ENCODE measurements at places on chromosomes 11 and 22. TPM values are rescaled to one million over a fixed set of nuclear protein-coding genes. Genes with fewer than 3 reads are reported as not detected.

DNA sequence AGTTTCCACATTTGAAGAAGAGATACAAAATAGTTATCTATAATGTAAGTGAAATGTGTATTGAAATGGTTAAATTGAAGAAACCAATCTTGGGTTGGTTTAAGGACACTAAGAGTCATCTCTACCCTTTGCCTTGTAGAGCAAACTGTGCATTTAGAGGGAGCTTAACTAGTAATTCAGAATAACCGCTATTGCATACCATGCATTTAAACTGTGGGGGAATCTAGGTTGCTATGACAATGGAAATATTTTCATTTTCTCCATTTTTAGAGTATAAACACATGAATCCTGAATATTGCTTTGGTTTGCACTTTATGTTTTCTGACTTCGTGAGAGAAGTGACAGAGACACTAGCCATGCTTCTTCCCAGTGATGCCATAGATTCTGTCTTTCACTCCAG lies 39.7 kb downstream of the FAT3 start:
- no peak for DNase-seq
- H3K27me3 ChIP-seq: no peaks in the 10 kb centered on the region
- no peak overlapping the region for H3K4me3 ChIP-seq
- no peak overlapping the region for H3K27ac ChIP-seq

The OR4B1 gene
- not detected for total RNA-seq

GRCh38 chr22:31122532-31123291 lies at the start of gene INPP5J:
Gene INPP5J (plus strand): TSS chr22:31122966. CDS start chr22:31123015, 49 bp downstream.
- H3K27me3 ChIP-seq: no peaks in the 10 kb centered on the region
- H3K36me3 ChIP-seq: no peaks in the 10 kb centered on the region
- H3K27ac ChIP-seq: peak within 1 kb of the TSS; percentile 42

The MOV10L1 gene
- total RNA-seq: 1.2 TPM

GRCh38 chr11:45385423-45385822 lies 99.3 kb upstream of the SYT13 start:
- peak; percentile 30 for DNase-seq
- no peak overlapping the region for H3K4me3 ChIP-seq
- no peak overlapping the region for H3K27ac ChIP-seq
- no peaks in the 10 kb centered on the region for H3K27me3 ChIP-seq
- no peaks in the 10 kb centered on the region for H3K4me1 ChIP-seq

- H3K36me3 ChIP-seq: no peaks in the 10 kb centered on the region
- peaks cover 11% of the 10 kb centered on the region for H3K4me1 ChIP-seq
- no peak overlapping the region for H3K27ac ChIP-seq
- H3K4me3 ChIP-seq: no peak overlapping the region
- no peaks in the 10 kb centered on the region for H3K27me3 ChIP-seq
Measured at GRCh38 chr11:95794086-95794485, 3.8 kb downstream of the CEP57 start.

DNA sequence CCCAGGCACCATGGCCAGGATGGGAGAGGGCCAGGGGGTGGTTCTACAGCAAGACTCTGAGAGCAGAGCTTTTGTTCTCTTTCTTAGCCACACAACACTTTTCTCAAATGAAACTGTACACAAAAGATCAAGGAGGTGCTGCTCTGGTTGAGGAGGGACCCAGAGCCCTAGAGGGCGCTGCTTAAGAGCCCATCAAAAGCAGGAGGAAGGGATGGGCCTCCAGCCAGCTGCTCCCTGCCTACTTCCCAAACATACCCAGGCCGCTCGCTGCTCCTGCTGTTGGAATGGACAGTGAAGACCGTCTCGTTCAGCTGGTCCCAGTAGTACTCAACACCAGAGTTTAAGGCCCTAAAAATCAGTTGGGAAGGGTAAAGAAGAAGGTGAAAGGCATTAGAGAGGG lies 18.4 kb upstream of the CHRM4 start:
- H3K36me3 ChIP-seq: peaks cover 87% of the 10 kb centered on the region
- no peaks in the 10 kb centered on the region for H3K27me3 ChIP-seq
- peak; percentile 27 for DNase-seq
- no peaks in the 10 kb centered on the region for H3K4me1 ChIP-seq
- no peak overlapping the region for H3K4me3 ChIP-seq

- DNase-seq: no peak
- H3K27me3 ChIP-seq: no peaks in the 10 kb centered on the region
- no peaks in the 10 kb centered on the region for H3K36me3 ChIP-seq
- no peak overlapping the region for H3K4me3 ChIP-seq
Measured at GRCh38 chr11:87878373-87878825, 296.8 kb downstream of the RAB38 start.

The TPBGL gene
- 0.64 TPM for total RNA-seq

The TRIM51 gene
- total RNA-seq: not detected

The PHETA2 gene
- 15.4 TPM for total RNA-seq

The ACTN3 gene
- not detected for total RNA-seq

DNA sequence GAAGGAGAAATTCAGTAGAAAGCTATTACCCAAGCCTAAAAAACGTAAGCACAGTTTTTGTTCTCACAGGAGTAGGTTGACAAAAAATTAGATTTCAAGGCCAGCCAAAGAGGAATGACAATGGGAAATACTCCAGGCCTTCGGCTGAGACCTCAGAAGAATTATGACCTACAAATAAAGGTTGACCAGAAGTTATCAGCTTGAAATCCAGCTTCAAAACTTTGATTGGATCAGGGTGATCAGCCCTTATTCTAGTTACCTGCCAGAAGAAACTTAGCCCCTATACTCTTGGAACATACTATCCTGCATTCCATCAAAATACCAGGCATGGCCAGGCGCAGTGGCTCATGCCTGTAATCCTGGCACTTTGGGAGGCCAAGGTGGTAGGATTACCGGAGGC lies 68.4 kb upstream of the PRODH start:
- H3K27me3 ChIP-seq: peaks cover 11% of the 10 kb centered on the region
- H3K4me1 ChIP-seq: no peaks in the 10 kb centered on the region
- no peak overlapping the region for H3K4me3 ChIP-seq
- no peak for DNase-seq
- no peaks in the 10 kb centered on the region for H3K36me3 ChIP-seq
- no peak overlapping the region for H3K27ac ChIP-seq

DNA sequence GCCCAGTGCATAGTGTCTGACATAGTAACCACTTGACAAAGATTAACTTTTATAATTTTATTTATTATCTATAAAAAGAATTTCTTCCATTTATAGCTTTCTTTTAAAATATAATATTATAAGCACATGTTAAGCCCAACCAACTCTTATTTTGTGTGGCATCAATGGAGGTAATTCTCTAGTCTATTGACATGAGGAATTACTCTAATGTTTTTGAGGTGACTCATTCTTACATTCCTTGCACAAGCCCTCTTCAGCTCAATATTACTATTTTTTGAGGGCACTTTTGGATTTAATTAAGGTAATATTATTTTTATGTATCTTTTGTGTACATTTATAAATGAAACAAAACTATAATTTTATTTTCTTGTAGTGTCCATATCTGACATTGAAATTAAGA lies 59.6 kb downstream of the AASDHPPT start:
- no peaks in the 10 kb centered on the region for H3K4me1 ChIP-seq
- no peak overlapping the region for H3K4me3 ChIP-seq
- no peak overlapping the region for H3K27ac ChIP-seq
- DNase-seq: no peak
- H3K27me3 ChIP-seq: no peaks in the 10 kb centered on the region

GRCh38 chr11:114398303-114398920 lies 1.9 kb downstream of the C11orf71 start:
- no peak overlapping the region for H3K4me3 ChIP-seq
- H3K27me3 ChIP-seq: no peaks in the 10 kb centered on the region

GRCh38 chr22:38735465-38736256 lies 20.1 kb downstream of the SUN2 start:
- peaks cover 70% of the 10 kb centered on the region for H3K36me3 ChIP-seq
- no peak overlapping the region for H3K4me3 ChIP-seq
- peaks cover 14% of the 10 kb centered on the region for H3K4me1 ChIP-seq
- no peak overlapping the region for H3K27ac ChIP-seq
- no peak for DNase-seq

- H3K36me3 ChIP-seq: no peaks in the 10 kb centered on the region
- H3K27me3 ChIP-seq: peaks cover 18% of the 10 kb centered on the region
- no peak overlapping the region for H3K4me3 ChIP-seq
- no peaks in the 10 kb centered on the region for H3K4me1 ChIP-seq
- no peak overlapping the region for H3K27ac ChIP-seq
- DNase-seq: no peak
Measured at GRCh38 chr22:44245867-44246266, 65.1 kb downstream of the PARVG start.

GRCh38 chr11:46286789-46287188 lies 9.3 kb downstream of the CREB3L1 start:
- H3K27me3 ChIP-seq: no peaks in the 10 kb centered on the region
- no peaks in the 10 kb centered on the region for H3K36me3 ChIP-seq
- no peak overlapping the region for H3K27ac ChIP-seq
- peaks cover 28% of the 10 kb centered on the region for H3K4me1 ChIP-seq
- H3K4me3 ChIP-seq: no peak overlapping the region

The TMEM184B gene
- total RNA-seq: 79.2 TPM
